ENCODE measurements at places on chromosomes 5 and 9. TPM values are rescaled to one million over a fixed set of nuclear protein-coding genes. Genes with fewer than 3 reads are reported as not detected.

Gene SPINK4
- 214 TPM for total RNA-seq

Gene PCDHA4
- 0.47 TPM for total RNA-seq

Gene CTXN3
- not detected for total RNA-seq

Gene ZNF300
- total RNA-seq, result 2.7 TPM

Gene DIPK1B
- total RNA-seq, result 2.8 TPM

Gene TAF1L
- total RNA-seq, result not detected

Gene HTR4
- 7.5 TPM for total RNA-seq

Gene ACTBL2
- total RNA-seq, result not detected

Gene AFAP1L1
- total RNA-seq, result 1.6 TPM

Gene IDNK
- 4.9 TPM for total RNA-seq

Gene NPR2
- 9.7 TPM for total RNA-seq

Gene ZNF462
- total RNA-seq, result 29.3 TPM

Gene PROB1
- 0.48 TPM for total RNA-seq

Gene ZBED3
- 12.6 TPM for total RNA-seq

Gene CTNNAL1
- total RNA-seq, result 22.4 TPM

Gene BTNL8
- 88.1 TPM for total RNA-seq

Gene ARRDC1
- 97.2 TPM for total RNA-seq

Gene PRRX2
- total RNA-seq, result 0.64 TPM

Gene ELOVL7
- total RNA-seq, result 25.4 TPM

Gene ARID3C
- not detected for total RNA-seq

Gene POU4F3
- total RNA-seq, result not detected

Gene NEURL1B
- 99.9 TPM for total RNA-seq

Gene CDC25C
- 10.2 TPM for total RNA-seq
